ENCODE measurements at places on chromosomes 6 and 20.

- no peak for DNase-seq
Measured at GRCh38 chr6:129212081-129212480, 329.1 kb downstream of the LAMA2 start.

GRCh38 chr20:32987044-32987825 lies 17.0 kb downstream of the SUN5 start:
- no peak for DNase-seq

- no peak for DNase-seq
Measured at GRCh38 chr6:51411496-51412125, 592.9 kb downstream of the TFAP2B start.

GRCh38 chr6:160581406-160581805 lies 82.7 kb downstream of the LPA start:
- DNase-seq: no peak

DNA sequence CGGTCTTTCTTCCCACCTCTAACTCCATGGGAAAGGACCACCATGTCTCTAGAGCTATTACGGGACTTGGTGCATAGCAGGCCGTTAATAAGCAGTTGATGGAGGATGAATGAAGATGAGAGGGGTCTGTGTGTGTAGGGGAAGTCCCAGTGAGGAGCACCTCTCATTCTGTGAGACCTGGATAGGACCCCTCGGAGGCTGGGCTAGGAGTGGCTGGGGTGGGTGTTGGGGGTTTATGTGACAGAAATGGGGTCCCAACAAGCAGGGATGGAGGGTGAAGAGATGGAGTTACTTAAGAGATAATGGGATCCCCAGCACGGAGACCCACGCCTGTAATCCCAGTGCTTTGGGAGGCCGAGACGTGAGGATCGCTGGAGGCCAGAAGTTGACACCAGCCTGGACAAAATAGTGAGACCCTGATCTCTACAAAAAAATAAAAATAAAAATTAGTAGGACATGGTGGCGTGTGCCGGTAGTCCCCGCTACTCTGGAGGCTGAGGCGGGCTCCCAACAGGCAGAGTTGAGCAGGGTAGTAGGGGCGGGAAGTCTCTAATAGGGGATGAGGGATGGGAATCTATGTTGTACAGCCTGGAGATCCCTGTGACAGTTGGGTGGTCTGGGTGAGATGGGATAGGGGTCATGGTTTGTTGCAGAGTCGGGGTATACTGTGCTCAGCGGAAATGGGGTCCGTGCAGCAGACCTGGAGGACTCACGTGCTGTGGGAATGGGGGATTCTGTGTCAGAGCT lies 677 bp upstream of the ZNF341 start:
- no peak for DNase-seq

DNA sequence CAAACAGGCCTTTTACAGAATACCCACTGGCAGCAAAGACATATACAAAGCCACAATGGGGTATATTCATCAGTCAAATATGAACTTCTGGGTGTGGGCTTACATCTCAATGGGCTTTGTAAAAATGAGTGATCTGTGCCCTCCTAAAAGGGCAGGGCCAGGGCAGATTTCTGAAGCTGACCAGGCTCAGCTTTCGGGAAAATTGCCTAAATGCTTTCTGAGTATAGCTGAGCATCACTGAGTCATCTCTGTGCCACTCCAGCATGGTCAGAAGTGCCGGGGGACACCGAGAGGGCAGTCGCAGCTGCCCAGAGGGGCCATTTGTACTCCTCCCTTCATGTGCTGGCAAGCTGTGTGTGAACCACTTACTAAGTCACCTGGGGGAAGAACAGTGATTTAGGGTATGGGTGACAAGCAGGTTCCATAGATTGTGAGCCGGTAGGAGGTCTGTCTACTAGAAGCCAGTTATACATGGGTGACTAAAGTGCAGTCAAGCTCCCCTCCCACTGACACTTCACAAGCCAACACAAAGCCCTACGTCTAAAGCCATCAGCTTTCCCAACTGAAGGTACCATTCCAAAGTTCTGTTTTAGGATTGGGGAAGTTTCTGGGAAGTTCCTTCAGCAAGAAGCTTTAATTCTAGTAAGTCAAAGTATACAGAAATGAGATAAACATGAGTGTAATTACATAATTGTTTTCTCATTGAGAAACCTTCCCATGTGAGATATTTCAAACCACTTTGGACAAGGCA lies 147.6 kb upstream of the TAB2 start:
- DNase-seq: no peak

DNA sequence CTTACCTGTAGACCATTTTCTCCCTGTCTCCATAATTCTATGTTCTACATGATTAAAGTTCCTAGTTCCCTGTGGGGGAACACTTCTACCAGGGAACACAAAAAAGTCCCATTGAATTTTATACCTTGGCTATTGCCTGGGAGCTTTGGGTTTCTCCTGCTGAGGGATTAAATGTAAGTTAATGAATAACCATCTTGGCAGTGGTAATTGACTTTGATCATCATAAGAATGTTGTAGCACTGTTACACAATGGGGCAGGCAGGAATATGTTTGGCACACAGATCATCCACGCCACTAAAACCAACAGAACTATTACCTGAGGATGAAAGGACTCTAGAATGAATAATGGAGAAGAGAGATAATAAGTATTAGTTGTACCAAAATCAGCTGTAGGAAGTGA lies 1106.2 kb upstream of the GJE1 start:
- DNase-seq: no peak

- DNase-seq: no peak
Measured at GRCh38 chr6:126377594-126378153, 37.8 kb downstream of the CENPW start.

DNA sequence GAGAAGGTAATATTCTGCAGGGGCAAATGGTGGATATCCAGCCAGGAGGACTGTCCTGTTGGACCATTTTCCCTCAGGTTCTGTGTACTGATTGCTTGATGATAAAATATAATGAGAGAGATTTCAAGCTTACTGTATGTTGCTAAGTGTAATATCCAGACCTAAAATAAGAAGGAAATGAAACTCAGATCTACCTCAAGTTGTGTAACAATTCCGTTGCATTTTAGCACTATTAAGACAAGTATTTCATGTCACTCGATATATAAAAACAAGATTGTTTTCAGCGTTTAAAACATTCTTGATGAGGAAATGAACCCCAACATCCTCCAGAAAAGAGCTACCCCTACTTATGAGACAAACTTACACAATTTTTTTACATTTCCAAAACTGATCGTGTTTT lies 57.2 kb downstream of the RGS17 start:
- no peak for DNase-seq

- no peak for DNase-seq
Measured at GRCh38 chr20:45576995-45577394, 2.1 kb downstream of the WFDC8 start.

Measured in stimulated activated CD4-positive, alpha-beta T cell treated with anti-CD3 and anti-CD28 coated beads, Interleukin-1b, Interleukin-23, amount 100 ng/mL, for 24 hours (primary cell).